IPS DF 19.7 (cell line): ENCODE measurements at places on chromosomes 13 and 19.

GRCh38 chr13:73580513-73581267 lies 521.9 kb downstream of the KLF5 start:
- DNase-seq, result no peak

DNA sequence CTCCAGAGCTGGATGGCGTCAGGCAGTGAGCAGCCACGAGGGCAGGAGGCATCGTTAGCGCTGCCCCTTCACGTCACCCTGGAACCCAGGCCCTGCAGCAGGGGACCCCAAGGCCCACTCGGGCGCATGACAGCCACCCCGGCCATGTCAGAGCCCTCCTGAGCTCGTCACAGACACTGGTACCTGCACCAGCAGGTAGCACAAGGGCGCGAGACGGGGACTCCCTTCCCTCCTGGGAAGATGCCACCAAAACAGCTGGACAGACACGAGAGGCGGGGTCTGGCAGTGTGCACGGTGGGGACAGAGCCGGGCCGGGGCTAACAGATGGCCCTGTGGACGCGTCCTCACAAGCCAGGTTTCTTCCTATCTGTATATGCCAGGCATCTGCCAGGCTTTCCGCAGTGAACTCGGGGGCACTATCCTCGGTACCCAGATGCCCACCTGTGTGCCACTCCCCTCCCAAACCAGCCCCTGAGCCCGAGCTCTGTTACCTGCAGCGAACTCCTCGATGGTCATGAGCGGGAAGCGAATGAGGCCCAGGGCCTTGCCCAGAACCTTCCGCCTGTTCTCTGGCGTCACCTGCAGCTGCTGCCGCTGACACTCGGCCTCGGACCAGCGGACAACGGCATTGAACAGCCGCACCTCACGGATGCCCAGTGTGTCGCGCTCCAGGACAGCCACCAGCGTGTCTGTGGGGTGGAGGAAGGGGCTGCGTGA lies 25.8 kb downstream of the BTBD2 start:
- DNase-seq, result no peak

DNA sequence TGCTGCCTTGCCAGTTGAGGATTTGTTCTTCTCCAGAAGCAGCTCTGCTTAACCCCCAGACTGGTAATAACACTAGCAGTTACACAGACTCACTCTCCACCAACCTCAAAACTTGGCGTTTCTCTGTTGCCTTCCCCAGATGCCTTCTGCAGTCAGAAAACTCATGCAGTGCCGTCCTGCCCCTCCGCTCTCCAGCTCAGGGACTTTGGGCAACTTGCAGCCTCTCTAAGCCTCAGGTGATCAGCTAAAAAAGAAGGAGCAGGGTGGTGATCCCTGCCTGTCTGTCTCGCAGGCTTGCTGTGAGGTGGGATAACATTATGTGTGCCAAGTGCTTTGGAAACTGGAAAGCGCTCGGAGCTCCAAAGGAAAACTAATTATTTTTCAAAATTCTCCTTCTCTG lies 391.6 kb downstream of the HS6ST3 start:
- DNase-seq, result no peak

DNA sequence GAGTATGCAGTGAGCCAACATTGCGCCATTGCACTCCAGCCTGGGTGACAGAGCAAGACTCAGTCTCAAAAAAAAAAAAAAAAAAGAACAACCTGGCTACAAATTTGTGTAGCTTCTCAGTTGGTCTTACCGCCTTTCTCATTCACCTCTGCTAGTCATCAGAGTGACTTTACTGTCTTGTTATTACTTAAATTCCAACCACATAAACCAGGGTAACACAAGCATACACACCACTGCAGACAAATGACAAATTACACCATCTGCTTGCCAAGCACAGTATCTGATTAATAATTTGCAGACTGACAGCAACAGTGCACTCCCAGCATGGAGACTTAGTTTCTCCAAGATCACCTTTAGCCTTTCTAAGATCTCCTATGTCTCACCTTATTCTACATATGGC lies 11.0 kb downstream of the ZNF14 start:
- DNase-seq, result no peak

DNA sequence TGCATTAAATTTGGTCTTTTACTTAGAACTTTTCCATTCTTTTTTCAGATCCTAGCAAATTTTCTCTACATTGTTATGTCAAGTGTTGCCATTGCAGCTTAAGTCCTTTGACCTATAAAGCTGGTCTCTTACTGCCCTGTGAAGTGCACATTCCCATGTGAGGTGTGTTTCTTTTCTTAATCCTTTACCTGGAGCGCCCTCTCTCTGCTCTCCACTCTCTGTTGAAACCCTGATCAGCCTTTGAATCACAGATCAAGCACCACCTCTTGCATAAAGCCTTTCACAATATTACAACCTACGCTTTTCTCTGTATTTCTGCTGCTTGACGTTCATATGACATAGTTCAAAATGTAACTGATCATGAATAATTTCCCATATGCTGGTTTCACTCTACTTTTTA lies 84.8 kb downstream of the PCDH17 start:
- no peak for DNase-seq

DNA sequence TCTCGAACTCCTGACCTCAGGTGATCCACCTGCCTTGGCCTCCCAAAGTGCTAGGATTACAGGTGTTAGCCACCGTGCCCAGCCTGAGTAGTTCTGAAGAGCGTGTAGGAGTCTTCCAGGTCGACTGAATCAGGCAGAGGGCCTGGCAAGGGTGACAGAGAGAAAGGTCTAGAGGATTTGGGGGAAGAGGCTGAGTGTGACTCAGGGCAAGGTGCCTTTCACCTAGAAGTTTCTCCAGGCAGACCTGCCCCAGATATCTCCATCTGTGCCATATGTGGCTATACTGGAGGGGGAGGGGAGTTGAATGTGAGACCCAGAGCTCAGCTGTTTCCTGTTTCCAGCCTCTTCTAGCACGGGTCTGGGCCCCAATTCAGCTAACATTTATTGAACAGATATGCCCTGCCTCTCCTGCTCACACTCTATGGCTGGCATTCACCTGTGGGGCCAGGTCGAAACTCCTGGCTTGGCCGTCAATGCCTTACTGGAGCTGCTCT lies 1.3 kb downstream of the CCDC159 start:
- DNase-seq, result no peak

GRCh38 chr19:48804496-48804895 lies 6.3 kb downstream of the BCAT2 start:
- DNase-seq, result no peak

- DNase-seq, result no peak
Observed at GRCh38 chr13:48626077-48626449, 27.7 kb upstream of the CYSLTR2 start.
